ENCODE measurements at places on chromosomes 2 and 18.

GRCh38 chr2:108079736-108080135 is 93.4 kb downstream of the SLC5A7 start:
- no peak for DNase-seq

GRCh38 chr2:213284105-213285090 is at the start of gene SPAG16:
TSS of gene SPAG16 (plus strand) at chr2:213284464.
- DNase-seq = peak; percentile 82

DNA sequence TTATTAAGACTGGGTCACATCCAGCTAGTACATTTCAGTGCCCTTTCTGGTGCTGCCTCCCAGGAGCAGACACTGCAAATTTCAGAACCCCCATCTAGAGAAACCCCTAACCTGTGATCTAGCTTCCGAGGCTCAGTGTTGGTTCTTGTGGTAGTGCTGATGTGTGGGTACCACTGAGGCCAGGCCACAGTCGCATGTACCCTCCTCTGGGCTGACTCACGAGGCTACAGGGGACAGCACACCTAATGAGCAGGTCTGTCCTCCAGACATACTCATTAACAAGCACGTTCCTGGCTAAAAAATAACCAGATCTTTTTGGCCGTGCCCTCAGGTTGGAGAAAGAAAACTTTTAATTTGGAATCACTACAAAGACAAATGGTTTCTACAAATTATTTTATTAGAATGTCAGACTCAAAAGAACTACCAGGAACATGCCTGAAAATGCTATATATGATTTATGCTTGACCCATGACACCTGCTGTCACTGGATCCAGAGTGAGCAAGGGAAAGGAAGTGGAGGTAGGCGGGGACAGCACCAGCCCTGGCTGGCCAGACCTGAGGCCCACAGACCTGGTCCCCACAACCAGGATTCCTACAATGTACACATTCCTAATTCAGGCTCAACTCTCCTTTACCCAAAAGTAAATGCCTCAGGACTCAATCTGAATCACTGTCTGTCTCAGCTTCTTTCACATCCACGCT is 8.5 kb downstream of the CIAO1 start:
- DNase-seq = no peak

- no peak for DNase-seq
Measured at GRCh38 chr2:208366215-208367127, 40.1 kb upstream of the PTH2R start.

Measured in nucleus accumbens (tissue), 56 donors.